Kasumi-1 (cell line): ENCODE measurements at places on chromosomes 6 and 20.

- DNase-seq, result no peak
Observed at GRCh38 chr20:45552456-45552855, 5.3 kb upstream of the EPPIN start.

DNA sequence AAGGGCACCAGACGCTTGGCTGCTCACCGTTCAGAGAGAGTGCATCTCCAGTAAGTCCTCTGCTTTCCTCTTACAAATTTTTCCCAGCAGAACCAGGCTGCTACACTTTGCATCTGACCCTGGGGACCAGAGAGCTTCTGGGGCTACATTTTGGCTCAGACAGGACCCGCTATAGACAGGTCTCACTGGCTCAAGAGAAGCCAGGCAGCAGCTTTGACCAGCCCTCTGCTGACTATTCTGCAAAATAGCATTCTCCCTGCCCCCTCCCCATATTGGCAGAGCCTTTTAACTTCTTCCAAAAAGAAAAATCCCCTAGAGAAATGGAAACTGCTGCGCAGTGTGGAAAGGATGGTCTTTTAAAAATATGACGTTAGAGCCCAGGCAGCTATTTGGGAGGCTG, 37.2 kb downstream of the CPXM1 start:
- DNase-seq, result no peak

DNA sequence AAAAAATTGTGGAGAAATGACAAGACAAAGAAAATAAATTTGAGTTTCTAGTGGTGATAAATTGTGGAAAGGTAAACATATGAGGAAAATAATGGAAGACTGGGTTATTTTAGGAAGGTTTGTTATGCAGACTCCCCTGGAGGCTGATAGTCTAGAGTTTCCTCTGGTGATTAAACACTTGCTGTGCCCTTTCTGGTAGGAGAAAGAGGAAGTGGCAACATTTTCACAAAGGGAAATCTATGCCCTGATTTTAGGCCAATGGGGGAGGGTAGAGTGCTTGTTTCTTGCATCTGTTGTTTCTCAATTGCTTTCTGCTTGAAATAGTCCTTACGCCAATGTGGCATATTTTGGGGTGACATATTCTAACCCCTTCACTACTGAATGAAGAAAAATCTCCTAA, 129.1 kb upstream of the DOK5 start:
- DNase-seq, result no peak

GRCh38 chr6:168221000-168221399, 98.6 kb downstream of the DACT2 start:
- no peak for DNase-seq

- no peak for DNase-seq
Observed at GRCh38 chr20:57808264-57809070, 98.7 kb upstream of the PMEPA1 start.

DNA sequence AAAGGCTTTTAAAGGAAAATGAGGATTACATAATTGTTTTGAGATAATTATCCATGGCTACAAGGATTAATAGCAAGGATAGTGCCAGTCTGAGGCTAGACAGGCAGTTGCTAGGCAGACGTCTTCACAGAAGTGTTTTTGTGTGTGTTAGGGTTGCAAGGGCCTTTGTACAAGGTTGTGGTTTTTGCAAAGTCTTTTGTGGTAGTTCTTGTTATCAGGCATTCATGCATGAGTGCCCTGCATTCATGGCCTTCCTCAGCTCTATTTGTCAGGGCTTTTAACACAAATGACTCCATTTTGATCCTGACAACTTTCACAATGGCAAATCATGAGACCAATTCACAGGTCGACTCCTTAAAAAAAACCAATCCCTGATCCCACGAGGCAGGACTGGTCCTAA, 68.1 kb upstream of the TXNDC5 start:
- DNase-seq, result peak; percentile 14

GRCh38 chr6:167699141-167699931, 127.4 kb upstream of the AFDN start:
- DNase-seq, result peak; percentile 93

DNA sequence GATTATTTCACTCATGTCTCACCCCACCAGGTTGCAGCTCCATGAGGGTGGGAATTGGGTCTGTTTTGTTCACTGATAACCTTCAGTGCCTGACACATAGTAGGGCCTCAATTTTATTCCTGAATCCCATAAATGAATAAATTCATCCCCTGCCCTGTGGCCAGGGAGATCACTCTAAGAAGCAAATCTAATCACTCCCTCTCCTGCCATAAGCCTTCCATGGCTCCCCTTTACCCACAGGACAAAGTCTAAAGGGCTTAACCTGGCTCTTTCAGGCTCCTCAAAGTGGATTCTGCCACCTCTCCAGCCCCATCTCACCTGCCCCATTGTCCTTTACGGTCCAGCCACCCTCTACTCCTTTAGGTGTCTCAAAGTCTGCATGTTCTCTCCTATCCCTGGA, 141.8 kb upstream of the PTPN1 start:
- no peak for DNase-seq

- no peak for DNase-seq
Observed at GRCh38 chr6:159249752-159250151, 80.6 kb downstream of the FNDC1 start.

GRCh38 chr20:62236200-62236599, 2.1 kb upstream of the OSBPL2 start:
- no peak for DNase-seq

DNA sequence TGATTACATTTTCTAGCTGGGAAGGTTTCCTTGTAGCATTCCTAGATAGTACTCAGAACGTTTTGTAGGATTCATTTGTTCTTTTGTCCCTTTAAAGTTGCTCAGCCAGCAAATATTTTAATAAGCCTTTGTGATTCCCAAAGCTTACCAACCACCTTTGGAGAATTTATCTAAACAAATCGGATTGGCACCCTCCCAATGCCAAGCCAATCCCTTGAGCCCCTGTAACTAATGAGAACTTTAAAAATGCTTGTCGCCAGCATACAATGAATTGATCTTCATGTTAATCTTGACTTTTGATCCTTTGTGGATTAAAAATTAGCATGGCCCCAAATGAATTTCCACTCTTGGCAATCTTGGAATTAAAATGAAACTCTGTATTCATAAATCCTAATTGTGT, 559.5 kb downstream of the UTRN start:
- no peak for DNase-seq

GRCh38 chr20:40895182-40895581, 133.4 kb upstream of the TOP1 start:
- DNase-seq, result no peak

DNA sequence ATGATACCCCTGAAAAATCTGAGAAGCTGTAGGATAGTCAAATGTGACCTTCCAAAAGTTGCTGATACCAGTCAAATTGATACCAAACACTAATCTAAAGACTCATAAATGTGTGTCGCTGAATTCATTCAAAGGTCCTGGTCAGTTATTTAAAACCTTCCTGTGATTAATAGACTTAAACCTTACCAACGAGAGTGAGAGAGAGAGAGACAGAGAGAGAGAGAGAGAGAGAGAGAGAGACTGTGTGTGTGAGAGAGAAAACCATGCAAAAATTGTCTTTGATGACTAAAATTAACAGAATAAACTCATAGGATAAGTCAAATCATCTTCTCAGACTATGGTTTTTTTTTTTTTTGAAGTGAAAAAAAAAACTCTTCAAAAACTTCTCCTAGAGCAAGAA, 370.9 kb upstream of the HS3ST5 start:
- DNase-seq, result no peak

DNA sequence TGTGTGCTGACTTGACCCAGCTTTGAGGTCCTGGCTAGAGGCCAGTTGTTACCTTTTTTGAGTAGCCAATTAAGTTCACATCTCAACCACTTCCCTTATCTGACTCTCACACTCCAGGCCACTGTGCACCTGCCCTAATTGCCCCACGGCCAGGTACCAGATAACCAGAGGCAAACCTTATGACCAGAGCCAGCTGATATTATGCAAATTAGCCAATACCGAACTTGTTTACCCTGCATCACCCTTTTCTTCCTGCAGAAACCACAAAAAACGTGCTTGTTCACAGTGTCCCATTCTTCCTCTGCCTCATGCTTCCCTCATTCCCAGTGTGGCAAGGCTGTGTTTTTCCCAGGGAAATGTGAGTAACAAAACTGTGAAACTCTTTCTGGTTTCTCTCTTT, 89.3 kb downstream of the HTR1B start:
- no peak for DNase-seq

DNA sequence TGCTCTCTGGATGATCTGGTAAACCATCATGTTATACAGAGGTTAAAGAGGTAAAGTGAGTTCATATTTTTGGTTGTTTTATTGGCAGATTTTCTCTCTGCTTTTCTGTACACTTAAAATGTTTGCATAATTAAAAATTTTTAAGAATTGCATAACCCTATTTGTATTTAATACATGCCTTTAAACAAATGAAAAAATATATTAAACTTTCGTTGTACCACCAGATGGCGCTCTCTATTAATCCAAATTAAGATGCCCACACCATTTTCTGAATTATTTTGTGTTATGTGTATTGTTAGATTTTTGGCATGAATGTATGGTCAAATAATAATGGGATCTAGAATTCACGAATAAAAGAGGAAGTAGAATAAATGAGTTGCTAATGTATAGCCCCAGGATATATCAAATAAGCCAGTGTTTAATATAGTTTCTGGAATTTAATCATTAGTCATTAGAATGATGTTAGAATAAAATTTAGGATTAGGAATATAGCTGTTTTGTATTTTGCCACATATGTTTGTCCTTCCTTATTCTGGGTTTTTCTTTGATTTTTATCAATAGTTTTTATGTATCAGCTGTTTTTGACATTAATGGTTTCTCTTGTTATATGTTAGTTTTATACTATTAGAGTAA, 38.9 kb downstream of the SMAP1 start:
- DNase-seq, result peak; percentile 36

DNA sequence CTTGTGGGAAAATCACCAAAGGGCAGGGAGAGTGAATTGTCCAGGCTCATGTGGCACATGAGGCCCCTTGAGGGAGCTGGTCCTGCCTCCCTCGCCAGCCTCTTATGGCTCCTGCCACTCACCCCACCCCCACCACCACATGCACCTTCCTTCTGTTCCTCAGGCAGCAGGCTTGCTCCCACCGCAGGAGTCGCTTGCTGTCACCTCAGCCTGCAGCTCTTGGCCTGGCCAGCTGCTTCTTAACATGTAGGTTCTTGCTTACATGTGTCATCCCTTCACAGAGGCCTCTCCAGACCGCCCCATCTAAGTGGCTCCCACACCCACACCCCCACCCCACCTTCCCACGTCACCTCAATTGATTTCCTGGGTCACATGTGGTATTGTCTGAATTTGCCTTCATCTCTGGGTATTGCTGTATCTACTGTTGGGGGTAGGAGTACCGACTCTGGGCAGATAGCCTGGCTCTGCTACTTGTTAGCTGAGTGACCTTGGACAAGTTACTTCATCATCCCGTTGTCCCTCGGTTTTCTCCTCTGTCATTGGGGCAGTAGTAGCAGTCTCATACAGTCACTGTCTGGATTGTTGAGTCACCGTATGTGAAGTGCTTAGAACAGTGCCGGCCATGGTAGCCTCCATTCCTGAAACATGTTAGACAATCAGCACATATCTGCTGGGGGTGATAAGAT, 41.7 kb downstream of the SLC9A8 start:
- no peak for DNase-seq

GRCh38 chr6:110358553-110359160, 508 bp upstream of the METTL24 start:
- no peak for DNase-seq

GRCh38 chr6:126781582-126781981, 336.9 kb upstream of the RSPO3 start:
- no peak for DNase-seq

- DNase-seq, result no peak
Observed at GRCh38 chr20:16498526-16499253, 74.6 kb downstream of the KIF16B start.

DNA sequence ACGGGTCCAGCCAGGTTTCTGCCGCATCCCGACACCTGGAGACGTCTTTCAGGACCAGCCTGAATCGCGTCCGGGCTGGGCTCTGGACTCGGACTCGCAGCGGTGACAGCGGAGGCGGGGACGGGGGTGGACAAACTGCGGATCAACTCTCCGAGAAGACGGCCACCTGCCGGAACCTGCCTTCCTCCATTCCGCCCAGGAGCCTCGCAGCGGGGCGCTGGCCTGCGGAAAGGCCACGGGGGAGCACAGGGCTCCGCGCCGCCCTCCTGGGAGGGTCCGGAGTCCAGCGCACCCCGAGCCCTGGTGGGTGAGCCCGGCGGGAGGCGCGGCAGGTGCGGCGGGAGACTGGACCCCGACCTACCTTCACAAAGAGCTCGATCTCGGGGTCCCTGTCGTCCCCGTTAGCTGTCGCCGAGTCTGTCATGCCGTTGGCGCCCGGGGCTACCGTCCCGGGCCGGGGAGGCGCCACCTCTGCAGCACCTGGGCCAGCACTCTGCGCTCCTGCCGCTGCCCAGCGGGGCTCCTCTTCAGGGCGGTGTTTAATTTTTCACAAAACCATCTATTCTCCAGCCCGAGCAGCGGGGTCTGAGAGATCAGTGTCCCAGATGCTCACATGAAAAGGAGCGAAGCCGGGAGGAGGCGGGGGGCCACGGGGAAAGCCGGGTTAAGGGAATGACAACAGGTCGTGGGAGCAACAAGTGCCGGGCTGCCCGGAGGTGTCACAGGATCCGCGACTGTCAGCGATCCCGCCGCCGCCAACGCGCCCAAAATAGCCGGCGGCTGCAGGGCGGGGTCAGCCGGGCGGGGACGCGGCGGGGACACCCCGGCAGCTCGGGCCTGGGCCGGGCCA, at the start of gene CLIC5:
Gene CLIC5, minus strand, starts transcription at position 742 of the 850 bp plus-strand sequence. Its CDS starts 318 bp downstream, at position 424.
- DNase-seq, result no peak

DNA sequence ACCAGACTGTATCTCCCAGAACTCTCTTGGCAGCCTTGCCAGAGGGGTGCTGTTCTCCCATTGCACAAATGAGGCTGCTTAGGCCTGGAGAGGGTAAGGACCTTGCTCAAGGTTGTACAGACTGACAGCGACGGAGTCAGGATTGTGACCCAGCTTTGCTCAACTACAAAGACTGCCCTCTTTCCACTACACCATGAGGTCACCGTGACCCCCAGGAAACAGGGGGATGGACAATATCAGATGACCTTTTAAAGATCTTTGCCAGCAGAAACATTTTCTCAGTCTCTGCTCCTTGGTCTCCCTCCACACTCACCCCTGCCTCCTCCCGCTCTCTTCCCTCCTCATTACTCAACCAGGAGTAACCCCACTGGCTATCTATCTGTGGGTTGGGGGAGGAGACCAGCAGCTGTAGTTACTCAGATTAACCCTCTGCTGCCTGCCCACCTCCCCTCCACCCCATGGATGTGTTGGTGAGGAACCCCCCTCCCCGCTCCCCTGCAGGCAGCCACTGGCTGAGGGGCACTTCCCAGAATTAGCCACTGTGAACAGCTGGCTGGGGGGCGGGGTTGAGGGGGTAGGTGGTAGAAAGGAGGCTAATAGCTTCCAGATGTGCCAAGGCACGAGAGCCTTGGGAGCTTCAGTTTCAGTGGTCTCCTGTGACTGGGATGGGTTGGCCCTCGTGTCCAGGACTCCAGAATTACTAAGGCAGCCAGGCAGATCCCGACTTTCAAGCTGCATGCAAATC, 26.9 kb upstream of the MRPS18A start:
- no peak for DNase-seq

GRCh38 chr20:59783641-59784010, 149.8 kb downstream of the SYCP2 start:
- DNase-seq, result no peak

DNA sequence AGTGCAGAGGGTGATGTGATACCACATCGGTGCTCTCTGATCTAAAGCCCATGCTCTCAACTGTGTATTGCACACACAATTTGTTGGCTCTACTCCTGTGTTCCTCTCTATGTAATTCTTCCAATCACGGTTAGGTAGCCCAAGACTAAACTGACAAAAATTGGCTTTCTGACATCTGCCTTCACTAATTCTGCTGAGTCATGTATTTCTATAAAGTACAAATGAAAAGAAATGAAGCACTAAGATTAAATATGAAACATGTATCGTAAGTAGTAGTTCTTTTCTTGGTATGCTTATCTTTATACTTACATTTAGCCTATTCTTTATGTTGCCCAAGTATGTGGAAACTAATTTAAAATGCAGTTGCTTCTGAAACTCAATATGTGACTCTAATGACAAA, 7.7 kb upstream of the MLIP start:
- no peak for DNase-seq
